HEK293T (cell line): ENCODE measurements at places on chromosomes 16 and 17.

- no peak for DNase-seq
These were observed 816.2 kb upstream of the SOX9 start for GRCh38 chr17:71304498-71305158.

DNA sequence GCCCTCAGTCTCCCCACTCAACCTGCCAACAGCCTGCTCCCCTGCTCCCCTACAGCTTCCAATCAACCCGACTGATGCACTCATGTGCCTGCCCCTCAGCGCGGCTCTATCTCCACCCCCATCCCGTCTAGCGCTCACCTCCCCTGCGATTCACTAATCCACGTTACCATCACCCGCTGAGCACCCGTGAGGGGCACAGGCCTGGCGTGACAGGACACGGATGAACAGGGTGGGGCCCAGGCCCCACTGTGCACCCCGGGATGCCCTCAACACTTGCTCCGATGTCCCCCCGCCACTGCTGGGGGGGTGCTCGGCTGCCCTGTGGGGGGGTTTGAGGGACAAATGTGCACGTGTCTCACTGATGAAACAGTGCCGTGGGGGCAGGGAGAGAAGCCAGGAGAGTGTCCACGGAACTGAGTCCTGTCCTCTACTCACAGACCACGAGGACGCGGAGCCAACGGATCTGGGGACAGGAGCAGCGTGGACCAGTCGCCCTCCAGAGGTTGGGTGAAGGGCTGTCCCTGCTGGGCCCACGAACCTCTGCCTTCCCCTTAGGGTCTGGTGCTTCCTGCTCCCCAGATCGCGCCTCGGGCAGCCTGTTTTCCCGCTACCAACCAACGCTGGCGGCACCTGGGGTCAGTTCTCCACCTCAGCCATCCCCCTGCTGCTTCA, 66.7 kb downstream of the RPH3AL start:
- no peak for DNase-seq

GRCh38 chr16:57680842-57681375, 12.8 kb downstream of the ADGRG3 start:
- no peak for DNase-seq

GRCh38 chr17:63452046-63452961, 6.2 kb upstream of the CYB561 start:
- no peak for DNase-seq

DNA sequence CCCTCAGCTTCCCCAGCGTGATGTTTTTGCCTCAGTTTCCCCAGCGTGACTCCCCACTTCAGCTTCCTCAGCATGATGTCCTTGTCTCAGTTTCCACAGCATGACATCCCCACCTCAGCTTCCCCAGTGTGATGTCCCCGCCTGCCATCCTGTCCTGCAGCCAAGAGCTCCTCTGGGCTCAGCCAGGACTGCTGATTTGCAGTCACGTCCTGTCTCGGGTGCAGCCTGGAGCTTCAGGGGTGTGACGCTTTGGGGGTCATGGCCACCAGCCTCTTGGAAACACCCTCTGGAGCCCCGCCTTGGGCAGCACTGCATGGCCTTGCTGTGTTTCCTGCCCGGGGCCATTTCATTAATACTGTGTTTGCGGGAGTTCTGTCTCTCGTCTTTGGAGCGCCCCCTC, 16.5 kb upstream of the NUDT16L1 start:
- no peak for DNase-seq

DNA sequence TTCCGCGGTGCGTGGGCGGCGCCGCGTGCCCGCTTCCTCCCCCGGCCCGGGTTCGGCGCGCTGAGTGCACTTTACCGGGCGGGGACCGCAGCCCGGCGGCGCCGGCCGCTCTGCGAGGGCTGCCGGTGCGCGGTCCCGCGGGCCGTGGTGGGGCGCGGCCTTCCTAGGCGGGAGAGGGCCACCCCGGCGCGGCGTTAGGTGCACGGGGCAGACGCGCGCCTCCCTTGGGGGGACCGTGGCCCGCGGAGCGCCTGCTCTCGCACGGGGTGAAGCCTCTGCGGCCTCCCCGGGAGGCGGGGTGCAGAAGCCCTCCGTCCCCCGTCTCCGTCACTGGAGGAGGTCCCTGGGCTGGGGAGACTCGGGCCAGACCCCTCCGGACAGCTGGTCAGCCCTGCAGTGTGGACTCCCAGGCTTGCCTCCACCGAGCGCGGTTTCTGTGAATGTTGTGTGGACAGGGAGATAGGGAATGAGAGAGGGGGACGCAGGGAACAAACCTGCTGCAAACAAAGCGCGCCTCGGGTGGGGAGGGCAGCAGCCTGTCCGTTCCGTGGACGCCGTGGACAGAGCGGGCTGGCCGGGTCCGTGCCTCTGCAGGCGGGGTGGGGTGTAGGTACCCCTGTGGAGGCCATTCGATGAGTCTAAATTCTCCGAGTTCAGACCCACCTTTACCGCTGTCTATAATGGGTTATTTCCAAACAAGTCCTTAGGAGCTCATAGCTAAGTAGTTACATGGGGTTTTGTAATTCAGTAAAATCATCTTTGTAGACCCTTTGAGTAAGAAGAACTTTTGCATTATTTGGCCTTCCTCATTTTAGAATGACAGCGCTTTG, 721 bp downstream of the TBCD start:
- no peak for DNase-seq

DNA sequence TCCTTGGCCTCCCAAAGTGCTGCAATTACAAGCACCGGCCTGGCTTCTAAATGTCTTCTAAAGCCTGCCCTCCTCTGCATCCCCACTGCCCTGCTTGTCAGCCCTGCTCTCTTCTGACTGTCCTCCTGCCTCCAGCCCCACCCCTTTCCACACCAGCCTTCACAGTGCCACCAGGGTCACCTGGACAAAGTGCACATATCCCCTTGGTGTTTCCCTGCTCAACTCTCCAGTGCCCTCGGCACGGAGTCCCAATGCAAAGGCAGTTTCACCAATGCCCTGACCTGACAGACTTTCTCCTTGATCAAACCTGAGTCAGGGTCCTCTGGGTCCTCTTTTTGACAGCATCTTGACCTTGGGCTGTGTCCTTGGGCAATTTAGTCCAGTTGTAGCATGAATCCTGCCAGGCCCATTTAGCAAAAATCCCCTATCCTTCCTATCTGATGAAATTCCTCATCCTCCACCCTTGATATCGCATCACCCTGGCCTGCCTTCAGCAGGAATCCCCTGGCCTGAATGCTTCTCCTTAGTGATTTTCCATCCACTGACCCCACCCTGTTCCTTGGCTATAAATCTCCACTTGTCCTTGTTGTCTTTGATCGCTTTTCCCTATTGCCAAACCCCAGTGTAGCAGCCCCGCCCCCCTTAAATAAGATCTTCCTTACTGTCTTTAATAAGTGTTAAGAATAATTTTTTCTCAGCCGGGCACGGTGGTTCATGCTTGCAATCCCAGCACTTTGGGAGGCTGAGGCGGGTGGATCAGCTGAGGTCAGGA, 42.7 kb upstream of the ETV4 start:
- DNase-seq, result no peak

GRCh38 chr17:40427002-40427491, 9.4 kb upstream of the TOP2A start:
- DNase-seq, result no peak

DNA sequence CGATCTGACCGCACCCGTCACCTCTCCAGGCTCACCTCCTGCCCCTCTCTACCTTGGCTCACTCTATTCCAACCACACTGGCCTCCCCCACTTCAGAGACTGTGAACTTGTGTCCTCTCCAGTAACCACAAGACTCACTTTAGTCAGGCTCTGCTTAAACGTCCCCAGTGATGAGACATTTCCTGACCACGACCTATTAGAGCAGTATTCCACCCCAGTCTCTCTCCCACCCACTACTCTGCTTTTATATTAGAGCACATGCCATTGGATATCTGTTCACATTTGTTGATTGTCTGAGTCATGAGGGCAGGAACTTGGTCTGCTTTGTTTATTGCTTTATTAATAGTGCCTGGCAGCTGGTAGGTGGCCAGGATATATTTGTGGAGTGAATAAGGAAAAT, 20.1 kb downstream of the COX11 start:
- DNase-seq, result no peak

GRCh38 chr17:51537996-51538550, 277.7 kb downstream of the UTP18 start:
- DNase-seq, result no peak

DNA sequence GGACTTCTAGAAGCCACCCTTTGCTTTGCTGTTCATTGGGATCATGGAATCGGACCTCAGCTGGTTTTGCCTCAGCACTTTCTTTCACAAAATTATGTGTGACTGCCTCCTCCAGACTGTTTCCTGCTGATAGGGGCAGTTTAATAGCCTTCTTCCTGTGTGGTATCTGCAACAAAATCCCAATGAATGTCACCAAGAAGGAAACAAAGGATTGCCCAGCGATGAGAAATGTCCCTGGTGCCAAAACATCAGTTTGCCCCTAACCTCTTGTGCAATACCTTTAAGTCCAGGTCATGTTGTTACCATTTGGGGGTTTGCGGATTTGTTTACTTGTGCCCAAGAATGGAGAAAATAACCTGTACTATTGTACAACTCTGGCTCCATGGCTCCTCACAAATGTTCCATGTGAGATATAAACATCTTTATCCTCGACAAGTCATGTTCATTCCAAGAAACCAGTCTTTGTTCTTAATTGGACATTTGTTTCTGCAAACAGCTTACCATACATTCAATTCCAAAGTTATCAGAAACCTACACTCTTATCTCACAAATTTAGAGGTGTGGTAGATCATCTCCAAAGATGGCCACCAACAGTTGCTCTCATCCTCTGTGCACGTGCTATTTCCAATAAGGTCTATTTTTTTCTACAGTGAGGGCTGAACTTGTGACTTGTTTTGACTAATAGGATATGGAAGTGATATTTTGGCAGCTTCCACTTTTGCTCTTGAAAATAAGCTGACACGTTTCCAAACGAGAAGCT, 14.8 kb downstream of the TAC4 start:
- no peak for DNase-seq

DNA sequence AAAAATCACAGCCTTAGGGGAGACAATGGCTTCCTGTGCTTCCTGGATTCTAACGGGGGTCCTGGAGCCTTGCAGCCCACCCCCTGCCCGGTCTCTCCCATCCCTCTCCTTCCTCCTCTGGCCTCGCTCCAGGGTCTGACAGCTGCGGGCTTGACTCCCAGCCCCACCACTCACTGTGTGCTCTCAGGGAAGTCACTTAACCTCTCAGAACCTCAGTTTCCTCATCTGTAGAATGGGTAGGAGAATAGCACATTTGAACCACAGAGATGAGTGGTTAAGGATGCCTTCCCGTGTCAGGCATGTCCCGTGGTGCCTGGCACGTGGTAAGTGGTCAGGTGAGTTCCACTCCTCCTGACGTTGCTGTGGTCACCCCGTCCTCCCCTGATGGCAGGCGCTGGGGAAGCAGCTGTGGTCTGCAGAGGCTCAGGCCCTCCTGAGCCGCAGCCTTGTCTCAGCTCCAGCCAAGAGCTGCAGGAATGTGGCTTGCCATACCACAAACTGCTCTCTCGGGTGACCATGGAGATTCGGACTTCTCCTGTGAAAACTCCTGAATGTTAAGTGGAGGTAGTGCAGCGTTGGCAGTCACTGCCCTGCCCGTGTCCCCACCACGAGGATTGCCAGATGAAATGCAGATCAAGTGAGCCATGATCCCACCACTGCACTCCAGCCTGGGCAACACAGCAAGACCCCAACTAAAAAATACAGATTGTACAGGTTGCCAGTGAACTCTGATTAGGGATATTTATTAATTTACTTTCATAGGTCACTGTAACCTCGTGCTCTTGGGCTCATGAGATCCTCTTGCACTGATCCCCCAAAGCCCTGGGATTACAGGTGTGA, 85.7 kb downstream of the NT5M start:
- no peak for DNase-seq

DNA sequence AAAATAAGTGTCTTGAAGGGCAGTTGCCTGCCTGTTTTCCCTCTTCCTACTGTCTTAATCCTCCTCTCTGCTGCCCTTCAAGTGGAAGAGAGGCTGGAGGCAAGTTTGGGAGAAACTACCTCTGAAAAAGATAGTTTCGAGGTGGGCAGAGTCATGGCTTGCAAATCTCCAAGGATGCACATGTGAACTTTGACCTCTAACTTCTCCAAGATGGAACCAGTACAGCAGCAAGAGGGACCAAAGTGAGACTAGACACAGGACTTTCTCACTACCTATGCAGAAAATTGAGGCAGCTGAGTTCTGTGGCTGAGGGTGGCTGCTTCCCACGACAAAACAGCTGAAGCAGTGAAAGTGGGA, 887 bp upstream of the KCNH4 start:
- no peak for DNase-seq

- no peak for DNase-seq
These were observed 47.5 kb downstream of the RNF213 start for GRCh38 chr17:80307994-80308691.

- DNase-seq, result no peak
These were observed 36.3 kb upstream of the BCAR1 start for GRCh38 chr16:75287708-75288107.
